RKO (cell line): ENCODE measurements at places on chromosomes 7 and 10.

DNA sequence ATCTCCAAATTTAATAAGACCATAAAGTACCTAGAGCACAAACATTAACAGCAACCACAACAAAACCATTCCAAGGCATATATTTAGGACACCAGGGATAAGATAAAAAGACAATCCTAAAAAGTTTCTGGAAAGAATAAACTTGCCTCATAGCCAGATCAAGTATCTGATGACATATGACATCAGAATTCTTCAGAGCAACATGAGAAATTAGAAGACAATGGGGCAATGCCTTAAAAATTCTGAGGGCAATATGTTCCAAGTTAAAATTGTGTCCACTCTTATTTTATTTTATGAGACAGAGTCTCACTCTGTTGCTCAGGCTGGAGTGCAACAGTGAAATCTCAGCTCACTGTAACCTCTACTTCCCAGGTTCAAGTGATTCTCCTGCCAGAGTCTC, 2.8 kb downstream of the EFCAB10 start:
- no peak for DNase-seq

DNA sequence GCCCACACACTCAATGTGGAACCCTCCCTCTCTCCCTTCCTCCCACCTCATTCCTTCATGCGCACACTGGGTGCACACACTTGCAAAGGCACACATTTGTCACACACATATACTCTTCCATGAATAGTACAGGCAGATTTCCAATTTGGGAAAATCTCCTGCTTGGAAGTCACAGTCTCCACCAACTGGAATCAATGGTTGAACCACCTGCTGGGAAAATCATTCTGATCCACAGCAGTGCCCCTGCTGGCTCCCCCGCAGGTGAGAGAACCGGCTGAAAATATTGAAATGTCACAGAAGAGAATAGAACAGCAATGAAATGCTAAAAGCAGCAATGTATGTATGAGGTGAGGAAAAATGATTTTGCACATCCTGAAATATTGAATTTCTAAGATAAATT, 232.7 kb downstream of the ADAM12 start:
- DNase-seq, result no peak

GRCh38 chr7:128402356-128402755, 7.4 kb downstream of the IMPDH1 start:
- no peak for DNase-seq

- no peak for DNase-seq
Observed at GRCh38 chr7:106015381-106016218, 52.5 kb downstream of the CDHR3 start.

- no peak for DNase-seq
Observed at GRCh38 chr7:158016180-158017097, 571.2 kb downstream of the PTPRN2 start.
